Activated CD4-positive, alpha-beta T cell treated with anti-CD3 and anti-CD28 coated beads, Interleukin-2, amount 50 U/mL, for 48 hours (primary cell): ENCODE measurements at places on chromosomes 7 and 10.
A peak's percentile ranks its signal among the peaks of the same experiment; 100 is the strongest.

GRCh38 chr7:22894546-22894945 lies 71.9 kb upstream of the TOMM7 start:
- no peak for DNase-seq

DNA sequence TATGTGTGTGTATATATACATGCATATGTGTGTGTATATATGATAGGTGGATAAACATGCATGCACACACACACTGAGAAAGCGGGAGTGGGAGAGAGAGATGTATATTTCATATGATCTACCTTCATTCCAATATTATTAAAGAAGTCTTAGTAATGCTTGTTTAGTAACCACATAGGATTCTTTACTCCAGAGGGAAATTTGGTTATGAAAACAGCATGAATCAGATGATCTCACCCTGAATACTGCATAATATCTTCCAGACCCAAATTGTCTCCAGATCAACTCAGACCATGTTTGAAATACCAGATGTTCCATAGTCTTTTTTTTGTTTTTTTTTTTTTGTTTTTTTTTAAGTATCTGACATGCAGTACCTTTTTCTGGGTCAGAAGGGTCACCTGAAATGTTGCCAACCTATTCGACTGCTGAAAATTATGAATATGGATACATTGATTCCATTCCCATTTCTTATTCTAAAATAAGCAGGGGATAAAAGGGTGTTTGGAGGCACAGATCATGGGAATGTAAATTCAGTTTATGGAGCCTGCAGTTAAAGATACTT lies 17.4 kb downstream of the TES start:
- DNase-seq = no peak

GRCh38 chr7:151869455-151869854 lies 7.5 kb downstream of the PRKAG2 start:
- DNase-seq = no peak

GRCh38 chr10:92119340-92119739 lies 171.5 kb downstream of the CPEB3 start:
- no peak for DNase-seq

DNA sequence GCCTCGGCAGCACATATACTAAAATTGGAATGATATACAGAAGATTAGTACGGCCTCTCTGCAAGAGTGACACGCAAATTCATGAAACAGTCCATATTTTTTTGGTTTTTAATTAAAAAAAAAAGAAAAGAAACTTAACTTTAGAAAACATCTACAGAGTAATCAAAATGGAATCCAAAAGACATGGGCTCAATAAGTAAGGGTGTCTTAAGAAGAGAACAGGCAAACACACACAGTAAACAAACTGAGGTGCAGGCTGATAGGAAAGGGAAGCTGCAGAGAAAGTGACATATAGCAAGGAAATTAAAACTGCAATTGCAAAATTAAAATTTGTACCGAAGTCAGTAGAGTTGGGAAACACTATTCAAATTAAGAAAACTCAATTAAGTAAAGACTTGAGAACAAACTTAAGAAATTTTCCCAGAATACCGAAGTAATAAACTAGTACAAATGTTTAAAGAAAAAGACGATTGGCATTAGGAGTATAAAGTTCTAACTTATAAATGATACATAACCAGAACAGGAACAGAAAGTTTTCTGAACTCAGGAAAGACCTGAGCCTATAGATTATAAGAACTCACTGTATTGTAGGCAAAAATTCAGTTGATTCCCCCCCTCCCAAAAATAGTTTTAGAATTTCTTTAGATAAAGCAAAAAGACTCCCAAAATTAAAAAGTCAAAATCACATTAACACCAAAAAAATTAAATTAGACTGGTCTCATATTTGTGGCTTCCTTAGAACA lies 16.3 kb downstream of the MTPN start:
- DNase-seq = no peak

- DNase-seq = no peak
Observed at GRCh38 chr7:51040787-51041186, 258.1 kb upstream of the GRB10 start.

GRCh38 chr7:107309296-107309695 lies 140.5 kb downstream of the HBP1 start:
- DNase-seq = no peak

- no peak for DNase-seq
Observed at GRCh38 chr10:109894516-109894915, 28.8 kb downstream of the XPNPEP1 start.

DNA sequence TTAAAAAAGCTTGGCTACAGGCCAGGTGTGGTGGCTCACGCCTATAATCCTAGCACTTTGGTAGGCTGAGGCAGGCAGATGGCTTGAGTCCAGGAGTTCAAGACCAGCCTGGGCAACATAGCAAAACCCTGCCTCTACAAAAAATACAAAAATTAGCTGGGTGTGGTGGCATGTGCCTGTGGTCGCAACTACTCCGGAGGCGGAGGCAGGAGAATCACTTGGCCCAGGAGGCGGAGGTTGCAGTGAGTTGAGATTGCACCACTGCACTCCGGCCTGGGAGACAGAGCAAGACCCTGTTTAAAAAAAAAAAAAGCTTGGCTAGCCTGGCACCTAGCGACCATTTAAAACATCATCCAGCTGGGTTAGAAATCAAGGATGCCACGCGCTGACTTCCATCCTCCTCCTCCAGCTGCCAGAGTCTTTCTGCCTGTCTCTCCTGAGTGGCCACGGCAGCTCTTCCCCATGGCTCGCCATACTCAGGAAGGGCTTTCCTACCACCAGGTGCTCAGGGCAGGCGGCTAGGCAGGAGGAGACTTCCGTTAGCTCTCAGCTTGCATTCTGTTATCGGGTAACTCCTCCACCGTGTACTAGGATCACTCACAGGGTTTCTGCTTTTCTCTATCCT lies 45.0 kb downstream of the DENND2A start:
- DNase-seq = no peak

DNA sequence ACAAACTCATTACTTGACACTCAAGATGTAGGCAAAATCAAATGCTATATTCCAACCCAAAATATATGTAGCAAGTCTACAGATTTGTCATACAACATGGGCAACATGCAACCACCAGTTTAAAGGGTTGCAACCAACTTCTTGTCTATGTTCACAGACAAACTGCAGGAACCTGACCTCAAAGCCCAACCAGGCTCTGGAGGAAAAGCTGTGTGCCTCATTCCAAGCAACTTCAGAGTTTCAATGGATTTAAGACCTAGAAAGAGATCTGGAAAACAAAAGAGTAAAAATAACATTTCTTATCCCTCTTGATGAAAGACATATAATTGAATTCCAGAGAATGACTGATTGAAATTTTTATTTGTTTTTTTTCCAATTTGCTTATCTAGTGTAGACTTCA lies 300.5 kb upstream of the ETV1 start:
- DNase-seq = no peak

GRCh38 chr7:36607721-36608095 lies 116.6 kb downstream of the AOAH start:
- no peak for DNase-seq

GRCh38 chr7:28621369-28621841 lies 209.1 kb downstream of the CREB5 start:
- DNase-seq = no peak

- no peak for DNase-seq
Observed at GRCh38 chr7:111168182-111168581, 77.3 kb downstream of the LRRN3 start.

DNA sequence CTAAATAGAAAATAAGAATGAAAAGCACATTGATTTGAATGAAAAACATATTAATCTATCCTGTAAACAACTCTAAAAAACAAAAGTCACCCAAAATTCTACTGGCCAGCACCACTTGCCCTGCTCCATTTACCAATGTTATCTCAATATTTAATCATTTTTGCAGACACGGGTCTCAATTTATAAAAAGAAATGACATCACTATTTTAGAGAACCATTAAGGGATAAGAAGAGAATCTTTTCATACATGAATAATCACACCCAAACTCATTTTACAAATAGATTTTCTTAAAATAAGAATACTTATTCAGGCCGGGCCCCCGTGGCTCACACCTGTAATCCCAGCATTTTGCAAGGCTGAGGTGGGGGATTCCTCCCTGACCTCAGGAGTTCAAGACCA lies 3.9 kb downstream of the SAR1A start:
- DNase-seq = no peak

GRCh38 chr10:64170791-64171190 lies 649.6 kb downstream of the REEP3 start:
- DNase-seq = no peak

DNA sequence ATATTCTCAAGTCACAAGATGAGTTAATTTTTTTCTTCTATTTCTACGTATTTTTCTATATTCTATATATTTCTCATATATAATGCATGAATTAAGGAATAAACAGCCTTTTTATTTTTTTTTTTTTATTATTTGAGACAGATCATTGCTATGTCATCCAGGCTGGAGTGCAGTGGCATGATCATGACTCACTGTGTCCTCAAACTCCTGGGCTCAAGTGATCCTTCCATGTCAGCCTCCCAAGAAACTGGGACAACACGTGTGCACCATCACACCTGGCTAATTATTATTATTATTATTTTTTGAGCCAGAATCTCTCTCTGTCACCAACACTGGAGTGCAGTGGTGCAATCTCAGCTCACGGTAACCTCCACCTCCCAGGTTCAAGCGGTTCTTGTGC lies 1.5 kb downstream of the CLDN12 start:
- DNase-seq = no peak

DNA sequence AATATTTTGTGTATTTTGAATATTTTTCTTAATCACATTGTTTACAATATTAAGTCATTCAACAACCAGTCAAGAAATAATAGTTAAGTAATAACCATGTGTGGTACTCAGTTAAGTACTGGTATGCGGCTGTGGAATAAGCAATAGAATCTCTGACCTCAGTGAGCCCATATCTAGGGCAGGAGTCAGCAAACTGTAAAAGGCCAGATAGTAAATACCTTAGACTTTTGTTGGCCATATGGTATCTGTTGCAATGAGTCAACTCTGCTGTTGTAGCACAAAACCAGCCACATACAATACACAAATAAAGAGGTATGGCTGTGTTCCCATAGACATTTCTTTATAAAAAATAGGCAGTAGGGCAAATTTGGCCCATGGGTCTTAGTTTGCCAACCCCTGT lies 311.6 kb upstream of the SEMA3A start:
- no peak for DNase-seq

GRCh38 chr10:62688971-62689700 lies 115.4 kb upstream of the ADO start:
- DNase-seq = no peak

DNA sequence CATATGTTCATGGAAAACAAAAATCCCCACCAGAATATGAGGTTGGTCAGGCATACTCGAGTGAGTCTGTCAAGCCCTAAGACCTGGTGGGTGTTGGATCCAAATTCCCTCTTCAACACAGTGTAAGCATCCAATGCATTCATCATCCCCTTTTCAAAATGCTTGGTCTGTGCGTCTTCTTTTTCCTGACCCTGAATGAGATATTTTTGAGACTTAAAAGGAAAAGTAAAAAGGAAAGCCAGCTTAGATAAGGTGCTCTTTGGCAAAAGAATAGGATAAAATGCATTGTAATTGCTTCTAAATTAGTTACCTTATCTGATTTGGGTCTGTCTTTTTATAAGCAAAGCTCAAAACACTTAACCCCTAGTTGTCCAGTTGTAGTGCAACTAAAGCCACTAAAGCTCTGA lies 331.5 kb downstream of the PTEN start:
- DNase-seq = no peak

GRCh38 chr10:104925232-104925851 lies 284.3 kb downstream of the SORCS3 start:
- peak; percentile 34 for DNase-seq

- no peak for DNase-seq
Observed at GRCh38 chr7:84162125-84162524, 32.5 kb downstream of the SEMA3A start.

GRCh38 chr10:5629303-5630111 lies 36.9 kb downstream of the ASB13 start:
- DNase-seq = peak; percentile 93

- DNase-seq = no peak
Observed at GRCh38 chr10:5509691-5510090, 10.3 kb upstream of the CALML5 start.

DNA sequence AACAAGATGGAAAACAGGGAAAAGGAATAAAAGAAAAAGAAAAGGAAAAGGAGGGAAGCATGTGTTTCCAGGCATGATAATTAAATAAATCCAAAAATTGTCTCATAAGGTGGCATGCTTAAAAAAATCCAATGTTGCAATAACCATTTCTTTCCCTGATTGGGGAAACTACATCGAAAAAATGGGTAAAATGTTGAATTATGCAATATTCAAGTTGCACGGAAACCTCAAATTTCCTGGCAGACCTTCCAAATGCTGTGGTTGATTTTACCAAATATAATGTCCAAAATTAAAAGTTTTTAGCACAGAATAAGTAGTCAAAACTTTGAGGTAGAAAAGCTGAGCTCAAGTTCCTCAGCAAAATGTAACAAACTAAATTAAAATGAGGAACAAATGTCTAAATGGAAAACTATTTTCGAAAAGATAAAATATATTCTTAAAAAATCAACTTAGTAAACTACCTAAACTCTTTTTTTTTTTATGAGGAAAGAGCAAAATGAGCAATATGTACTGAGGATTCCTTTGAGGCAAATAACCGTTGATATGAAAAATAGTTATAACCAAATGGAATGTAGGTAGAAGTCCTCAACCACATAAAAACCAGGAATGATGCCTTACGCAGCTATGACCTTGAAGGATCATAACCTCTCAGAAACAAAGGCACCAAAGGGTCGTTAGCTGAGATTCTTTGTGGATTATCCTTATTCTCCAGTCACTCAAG lies 52.6 kb downstream of the MACC1 start:
- no peak for DNase-seq

DNA sequence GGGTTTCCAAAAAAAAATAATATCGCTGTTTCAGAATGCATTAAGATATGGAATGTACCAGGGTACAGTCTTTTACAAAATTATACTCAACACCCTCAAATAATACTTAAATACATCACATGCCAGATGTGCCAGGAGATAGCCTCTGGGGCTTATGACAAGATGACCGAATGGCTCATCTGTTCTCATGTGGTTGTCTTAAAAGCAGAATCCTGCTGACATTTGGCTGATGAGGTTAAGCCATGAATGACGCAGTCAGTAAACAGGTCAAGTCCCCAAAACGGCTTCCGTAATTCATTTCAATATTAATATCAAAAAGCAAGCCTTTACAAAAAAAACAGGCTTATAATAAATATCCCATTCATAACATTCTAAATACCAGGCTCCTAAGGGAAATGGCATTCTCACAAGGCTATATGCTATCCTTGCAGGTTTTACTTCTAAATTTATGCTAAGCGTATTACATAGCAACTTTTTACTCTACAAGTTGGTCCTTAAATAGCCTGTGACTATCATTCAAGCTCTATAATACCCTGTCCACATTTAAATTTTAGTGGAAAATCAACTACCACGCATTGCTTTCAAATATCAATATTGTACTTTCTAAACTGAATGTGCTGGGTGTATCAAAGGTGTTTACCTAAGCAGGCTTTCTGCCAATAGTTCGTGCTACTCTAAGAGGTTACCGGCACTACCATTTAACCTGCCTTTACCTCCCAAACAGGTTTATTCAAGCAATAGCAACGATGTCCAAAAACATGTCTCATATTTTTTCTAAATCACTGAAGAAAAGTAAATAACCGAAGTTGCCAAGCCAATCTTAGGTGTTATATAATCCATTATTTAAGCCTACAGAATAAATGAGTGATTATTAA lies 15.6 kb downstream of the SMURF1 start:
- no peak for DNase-seq

GRCh38 chr10:108721874-108722273 lies 1201.4 kb downstream of the XPNPEP1 start:
- DNase-seq = no peak

- no peak for DNase-seq
Observed at GRCh38 chr7:129980667-129981066, 27.9 kb upstream of the UBE2H start.
